Colonic mucosa (tissue), 4 donors: ENCODE measurements at places on chromosomes 3 and 15. TPM values are rescaled to one million over a fixed set of nuclear protein-coding genes. Genes with fewer than 3 reads are reported as not detected.

GRCh38 chr15:62390791-62391640, 225.9 kb upstream of the C2CD4B start:
- H3K36me3 ChIP-seq = no peaks in the 10 kb centered on the region
- peak; percentile 71 for DNase-seq
- no peaks in the 10 kb centered on the region for H3K27me3 ChIP-seq
- peak overlapping the region; percentile 66 for H3K27ac ChIP-seq
- H3K4me1 ChIP-seq = no peaks in the 10 kb centered on the region

Gene ROBO2
- total RNA-seq = 0.74 TPM

Gene IQCF5
- total RNA-seq = not detected

- H3K27me3 ChIP-seq = no peaks in the 10 kb centered on the region
- no peak overlapping the region for H3K4me3 ChIP-seq
- DNase-seq = no peak
- no peaks in the 10 kb centered on the region for H3K4me1 ChIP-seq
- no peak overlapping the region for H3K27ac ChIP-seq
These were observed 257.2 kb upstream of the SOX2 start for GRCh38 chr3:181454451-181455027.

Gene DGKG
- total RNA-seq = 0.17 TPM

GRCh38 chr3:194689493-194689944, 3.8 kb downstream of the FAM43A start:
- peaks cover 14% of the 10 kb centered on the region for H3K4me1 ChIP-seq
- no peak overlapping the region for H3K27ac ChIP-seq
- no peak overlapping the region for H3K4me3 ChIP-seq
- H3K27me3 ChIP-seq = no peaks in the 10 kb centered on the region
- DNase-seq = no peak

DNA sequence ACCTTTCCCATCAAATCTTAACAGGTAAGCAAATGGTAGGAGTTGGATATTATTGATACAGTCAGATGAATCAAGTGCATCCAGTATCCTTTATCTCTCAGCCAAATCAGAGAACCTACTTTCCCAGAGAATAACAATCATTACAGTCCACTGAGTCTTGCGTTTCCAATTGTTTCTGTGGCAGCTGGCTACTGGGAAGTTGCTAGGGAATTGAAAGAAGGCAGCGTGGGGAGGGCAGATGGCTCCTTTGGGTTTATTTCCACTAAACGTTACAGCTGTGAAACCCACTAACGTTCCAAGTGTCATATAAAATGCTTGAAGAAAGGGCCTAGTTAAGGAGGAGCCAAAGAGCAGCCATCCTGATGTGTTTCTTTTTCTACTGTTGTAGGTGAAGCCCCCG, 78.4 kb downstream of the WDR72 start:
- H3K36me3 ChIP-seq = no peaks in the 10 kb centered on the region
- no peaks in the 10 kb centered on the region for H3K27me3 ChIP-seq
- DNase-seq = no peak
- no peak overlapping the region for H3K4me3 ChIP-seq
- H3K4me1 ChIP-seq = no peaks in the 10 kb centered on the region

- DNase-seq = no peak
- H3K4me1 ChIP-seq = peaks cover 5% of the 10 kb centered on the region
- no peaks in the 10 kb centered on the region for H3K36me3 ChIP-seq
- H3K4me3 ChIP-seq = no peak overlapping the region
- H3K27me3 ChIP-seq = no peaks in the 10 kb centered on the region
These were observed 139.9 kb downstream of the ALDH1A2 start for GRCh38 chr15:57925650-57926049.

GRCh38 chr3:33159981-33160380, 46.2 kb downstream of the CRTAP start:
- H3K27me3 ChIP-seq = no peaks in the 10 kb centered on the region
- H3K27ac ChIP-seq = no peak overlapping the region
- no peaks in the 10 kb centered on the region for H3K4me1 ChIP-seq
- no peak overlapping the region for H3K4me3 ChIP-seq
- no peaks in the 10 kb centered on the region for H3K36me3 ChIP-seq

DNA sequence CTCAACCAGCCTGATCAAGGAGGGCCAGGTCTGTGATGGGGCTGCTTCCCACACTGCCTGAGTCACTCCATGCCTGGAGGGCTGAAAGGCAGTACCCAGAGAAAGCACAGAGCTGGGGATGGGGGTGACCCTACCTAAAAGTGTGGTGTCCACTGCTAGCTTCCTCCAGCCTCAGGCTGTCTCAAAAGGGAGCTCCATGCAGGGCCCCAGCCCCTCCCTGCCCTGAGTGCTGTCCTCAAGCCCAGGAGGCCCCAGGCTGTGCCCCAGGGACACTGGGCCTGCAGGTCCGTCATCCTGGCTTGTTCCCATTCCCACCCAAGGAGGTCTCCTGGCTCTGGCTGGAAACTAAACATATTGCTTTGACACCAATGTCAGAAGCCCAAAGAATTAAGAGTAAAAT, 56.8 kb downstream of the ZNF445 start:
- H3K36me3 ChIP-seq = no peaks in the 10 kb centered on the region
- DNase-seq = no peak
- no peaks in the 10 kb centered on the region for H3K4me1 ChIP-seq
- H3K27ac ChIP-seq = no peak overlapping the region

- no peaks in the 10 kb centered on the region for H3K4me1 ChIP-seq
- no peak overlapping the region for H3K4me3 ChIP-seq
- H3K27me3 ChIP-seq = no peaks in the 10 kb centered on the region
- peak; percentile 82 for DNase-seq
These were observed 57.8 kb downstream of the MAP3K13 start for GRCh38 chr3:185420762-185421161.

- no peak within 1 kb of the TSS for H3K27ac ChIP-seq
- no peaks in the 10 kb centered on the region for H3K4me1 ChIP-seq
- no peaks in the 10 kb centered on the region for H3K36me3 ChIP-seq
- H3K4me3 ChIP-seq = no peak within 1 kb of the TSS
- no peak for DNase-seq
These were observed at the start of gene CD86 for GRCh38 chr3:122055215-122055614. CD86 (plus strand) TSS chr3:122055362; CDS start chr3:122055490, 128 bp downstream.

DNA sequence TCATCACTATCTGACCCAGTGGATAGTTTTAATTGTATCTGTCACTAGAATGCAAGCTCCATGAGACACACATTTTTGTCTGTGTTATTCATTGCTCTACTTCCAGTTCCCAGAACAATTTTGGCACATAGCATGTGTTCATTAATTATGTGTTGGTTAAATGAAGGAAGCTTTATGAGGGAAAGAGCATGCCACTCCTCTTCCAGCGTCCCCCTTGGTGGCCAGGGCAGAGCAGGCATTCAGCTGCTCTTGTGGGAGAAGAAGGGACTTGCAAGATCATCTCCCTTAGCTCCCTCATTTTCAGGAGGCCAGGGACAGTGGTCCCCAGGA, 489 bp upstream of the GALNT15 start:
- no peaks in the 10 kb centered on the region for H3K27me3 ChIP-seq
- H3K27ac ChIP-seq = no peak overlapping the region
- no peaks in the 10 kb centered on the region for H3K36me3 ChIP-seq
- H3K4me3 ChIP-seq = no peak overlapping the region
- no peaks in the 10 kb centered on the region for H3K4me1 ChIP-seq

- no peaks in the 10 kb centered on the region for H3K27me3 ChIP-seq
- H3K4me1 ChIP-seq = no peaks in the 10 kb centered on the region
- H3K36me3 ChIP-seq = no peaks in the 10 kb centered on the region
- no peak overlapping the region for H3K27ac ChIP-seq
These were observed 20.8 kb upstream of the HCN4 start for GRCh38 chr15:73389539-73389938.

Gene DVL3
- 60.8 TPM for total RNA-seq

DNA sequence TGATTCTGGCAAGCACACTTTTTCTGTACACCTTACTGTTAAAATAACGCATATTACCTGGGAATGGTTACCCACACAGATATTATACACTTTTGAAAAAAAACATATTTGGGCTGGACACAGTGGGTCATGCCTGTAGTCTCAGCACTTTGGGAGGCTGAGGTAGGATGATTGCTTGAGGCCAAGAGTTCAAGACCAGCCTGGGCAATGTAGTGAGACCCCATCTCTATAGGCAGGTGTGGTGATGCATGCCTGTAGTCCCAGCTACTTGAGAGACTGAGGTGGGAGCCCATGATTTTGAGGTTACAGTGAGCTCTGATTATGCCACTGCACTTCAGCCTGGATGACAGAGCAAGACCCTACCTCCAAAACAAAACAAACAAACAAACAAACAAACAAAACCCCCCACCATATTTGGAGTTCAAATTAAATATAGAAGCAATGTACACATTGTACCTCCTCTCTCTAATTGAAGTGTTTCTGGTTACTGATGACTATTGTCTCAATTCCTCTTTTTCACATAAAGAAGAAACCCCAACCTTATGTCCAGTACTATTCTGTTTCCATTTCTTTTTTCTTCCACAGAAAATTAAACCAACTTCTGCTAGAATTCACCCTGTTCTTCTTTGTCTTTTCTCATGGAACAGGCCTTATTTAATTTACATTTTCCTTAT, 152.6 kb upstream of the UMPS start:
- no peaks in the 10 kb centered on the region for H3K36me3 ChIP-seq
- no peaks in the 10 kb centered on the region for H3K27me3 ChIP-seq
- H3K27ac ChIP-seq = no peak overlapping the region
- H3K4me1 ChIP-seq = no peaks in the 10 kb centered on the region
- DNase-seq = no peak

GRCh38 chr3:102237838-102238237, 197.0 kb upstream of the ZPLD1 start:
- no peaks in the 10 kb centered on the region for H3K36me3 ChIP-seq
- no peak overlapping the region for H3K4me3 ChIP-seq

DNA sequence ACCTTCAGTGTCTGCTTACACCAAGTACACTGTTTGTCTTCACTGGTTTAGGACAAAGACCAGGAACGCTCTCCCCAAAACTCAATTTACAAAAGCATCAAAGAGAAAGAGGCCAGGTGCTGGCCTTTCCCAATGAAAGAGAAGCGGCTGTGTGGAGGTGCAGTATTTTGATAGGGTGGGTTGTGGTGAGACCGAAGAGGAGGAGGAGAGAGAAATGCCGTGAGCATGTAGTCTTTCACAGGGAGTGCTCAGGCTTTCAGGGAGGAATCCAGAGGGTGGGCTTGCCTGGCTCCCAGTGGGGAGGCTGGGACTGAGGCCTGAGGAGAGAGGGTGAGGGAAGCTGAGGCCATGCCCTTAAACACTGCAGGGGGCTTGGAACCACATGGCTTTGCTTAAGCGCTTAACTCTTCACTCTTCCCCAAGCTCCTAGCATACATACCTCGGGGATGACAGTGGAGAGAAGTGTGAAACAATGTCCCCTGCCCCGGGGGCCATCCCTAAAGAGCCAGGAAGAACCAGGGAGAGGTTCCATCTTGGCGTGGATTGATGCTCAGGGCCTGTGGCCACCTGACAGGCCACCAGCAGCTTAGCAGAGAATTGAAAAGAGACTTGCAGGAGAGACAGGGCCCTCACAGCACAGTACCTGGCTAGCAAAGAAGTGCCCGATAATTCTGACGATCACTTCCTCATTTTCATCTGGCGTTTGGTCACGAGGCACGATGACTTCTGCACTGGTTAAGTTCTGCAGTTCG, 60.5 kb downstream of the SENP2 start:
- H3K36me3 ChIP-seq = no peaks in the 10 kb centered on the region
- H3K4me1 ChIP-seq = no peaks in the 10 kb centered on the region
- no peaks in the 10 kb centered on the region for H3K27me3 ChIP-seq
- DNase-seq = no peak
- H3K27ac ChIP-seq = no peak overlapping the region

- H3K36me3 ChIP-seq = no peaks in the 10 kb centered on the region
- H3K4me1 ChIP-seq = no peaks in the 10 kb centered on the region
- no peak for DNase-seq
- no peak overlapping the region for H3K4me3 ChIP-seq
- H3K27ac ChIP-seq = no peak overlapping the region
These were observed 958.8 kb downstream of the DIPK2A start for GRCh38 chr3:144930431-144930830.

GRCh38 chr3:179278932-179279693, 28.2 kb upstream of the KCNMB3 start:
- H3K4me1 ChIP-seq = no peaks in the 10 kb centered on the region
- H3K27me3 ChIP-seq = no peaks in the 10 kb centered on the region
- no peaks in the 10 kb centered on the region for H3K36me3 ChIP-seq

- H3K4me1 ChIP-seq = no peaks in the 10 kb centered on the region
- no peak overlapping the region for H3K4me3 ChIP-seq
- no peak for DNase-seq
These were observed 142.5 kb upstream of the C2CD4B start for GRCh38 chr15:62307551-62307950.

DNA sequence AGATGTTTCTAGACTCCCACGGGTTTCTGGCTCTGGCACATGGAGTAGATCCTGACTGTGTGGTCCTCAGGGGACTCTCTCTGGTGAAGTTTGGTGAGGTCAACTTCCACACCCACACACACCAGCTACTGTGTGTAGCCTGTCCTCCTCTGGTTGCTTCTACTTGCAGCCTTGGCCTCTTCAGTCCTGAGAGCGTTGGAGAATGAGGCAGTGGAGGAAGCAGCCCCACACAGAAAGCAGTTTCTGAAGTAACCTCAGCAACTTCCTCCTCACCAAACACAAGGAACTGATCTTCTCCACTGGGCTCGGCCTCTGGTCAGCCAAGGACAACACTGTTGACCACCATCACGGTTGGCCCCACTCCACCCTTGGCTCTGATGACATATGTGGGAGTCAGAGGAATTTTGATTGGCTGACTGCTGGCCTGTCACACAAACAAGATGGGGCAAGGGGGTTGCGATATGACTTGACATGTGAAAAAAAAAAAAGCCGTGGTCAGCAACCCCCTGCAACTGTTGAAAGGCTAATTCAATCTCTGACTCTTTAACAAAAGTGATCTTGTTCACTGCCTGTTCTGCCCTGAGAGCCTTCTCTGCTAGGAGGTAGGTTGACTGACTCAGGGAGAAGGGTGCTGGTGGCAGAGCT, 19.6 kb downstream of the CD86 start:
- DNase-seq = no peak
- no peaks in the 10 kb centered on the region for H3K27me3 ChIP-seq
- no peaks in the 10 kb centered on the region for H3K36me3 ChIP-seq
- no peak overlapping the region for H3K4me3 ChIP-seq
- H3K27ac ChIP-seq = no peak overlapping the region
- no peaks in the 10 kb centered on the region for H3K4me1 ChIP-seq

- H3K4me1 ChIP-seq = no peaks in the 10 kb centered on the region
- no peaks in the 10 kb centered on the region for H3K36me3 ChIP-seq
- DNase-seq = no peak
These were observed 78.5 kb downstream of the TRANK1 start for GRCh38 chr3:36866368-36866767.

DNA sequence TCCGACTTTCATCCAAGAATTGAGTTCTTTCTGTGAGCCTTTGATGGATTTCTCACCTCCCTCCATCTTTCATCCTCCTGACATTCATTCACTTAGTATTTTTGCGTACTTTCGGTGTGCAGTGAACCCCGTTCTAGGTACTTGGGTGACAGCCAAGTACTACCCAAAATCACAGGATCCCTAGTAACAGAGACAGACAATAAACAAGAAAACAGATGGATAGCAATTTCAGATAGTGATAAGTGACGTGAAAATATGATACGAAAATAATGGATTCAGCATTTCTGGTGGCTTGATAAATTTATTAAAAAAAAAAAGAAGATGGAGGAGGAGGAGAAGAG, 264 bp upstream of the CMTM6 start:
- peak overlapping the region; percentile 94 for H3K4me3 ChIP-seq
- H3K36me3 ChIP-seq = no peaks in the 10 kb centered on the region
- H3K27ac ChIP-seq = peak overlapping the region; percentile 98
- H3K4me1 ChIP-seq = peaks cover 9% of the 10 kb centered on the region

- H3K27me3 ChIP-seq = no peaks in the 10 kb centered on the region
- no peak overlapping the region for H3K27ac ChIP-seq
- H3K4me1 ChIP-seq = no peaks in the 10 kb centered on the region
- H3K4me3 ChIP-seq = no peak overlapping the region
These were observed 18.9 kb downstream of the GREM1 start for GRCh38 chr15:32736701-32737061.

- no peaks in the 10 kb centered on the region for H3K27me3 ChIP-seq
- DNase-seq = no peak
- H3K27ac ChIP-seq = no peak overlapping the region
- H3K4me3 ChIP-seq = no peak overlapping the region
- H3K36me3 ChIP-seq = no peaks in the 10 kb centered on the region
These were observed 33.5 kb downstream of the TUSC7 start for GRCh38 chr3:116743062-116743461.
